ENCODE measurements at places on chromosomes 7 and 10.

- no peak for DNase-seq
These were observed 127.8 kb upstream of the MGMT start for GRCh38 chr10:129339191-129339590.

- peak; percentile 74 for DNase-seq
These were observed 7.0 kb downstream of the CALY start for GRCh38 chr10:133329491-133330202.

DNA sequence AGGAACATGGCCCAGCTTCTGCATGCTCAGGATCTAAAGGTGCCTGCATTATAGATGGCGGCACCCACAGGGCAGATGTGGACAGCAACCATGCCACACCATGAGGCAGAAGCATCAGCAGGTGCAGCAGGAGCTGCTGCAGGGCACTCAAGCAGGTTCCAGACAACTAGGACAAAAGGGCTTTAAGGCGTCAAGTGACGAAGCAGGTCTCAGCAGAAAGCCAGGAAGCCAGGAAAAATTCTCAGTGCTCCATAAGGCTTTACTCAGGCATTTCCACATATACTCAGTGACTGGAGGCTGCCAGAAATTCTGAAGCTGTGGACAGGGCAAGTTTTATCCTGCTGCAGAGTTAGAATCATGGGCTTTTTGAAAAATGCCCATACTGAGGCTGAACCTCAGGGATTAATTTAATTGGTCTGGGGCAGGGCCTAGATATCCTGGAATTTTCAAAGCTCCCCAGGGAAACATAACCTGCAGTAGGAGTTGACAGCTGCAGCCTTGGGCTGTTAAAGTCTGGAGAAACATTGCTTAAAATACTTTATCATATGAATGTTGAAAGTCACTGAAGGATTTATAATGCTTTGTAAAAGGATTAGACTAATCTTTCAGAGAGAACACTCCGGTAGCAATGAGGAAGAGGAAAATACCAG is 68.1 kb upstream of the RNF148 start:
- no peak for DNase-seq

- DNase-seq, result no peak
These were observed 19.4 kb downstream of the MCM10 start for GRCh38 chr10:13180788-13181187.

DNA sequence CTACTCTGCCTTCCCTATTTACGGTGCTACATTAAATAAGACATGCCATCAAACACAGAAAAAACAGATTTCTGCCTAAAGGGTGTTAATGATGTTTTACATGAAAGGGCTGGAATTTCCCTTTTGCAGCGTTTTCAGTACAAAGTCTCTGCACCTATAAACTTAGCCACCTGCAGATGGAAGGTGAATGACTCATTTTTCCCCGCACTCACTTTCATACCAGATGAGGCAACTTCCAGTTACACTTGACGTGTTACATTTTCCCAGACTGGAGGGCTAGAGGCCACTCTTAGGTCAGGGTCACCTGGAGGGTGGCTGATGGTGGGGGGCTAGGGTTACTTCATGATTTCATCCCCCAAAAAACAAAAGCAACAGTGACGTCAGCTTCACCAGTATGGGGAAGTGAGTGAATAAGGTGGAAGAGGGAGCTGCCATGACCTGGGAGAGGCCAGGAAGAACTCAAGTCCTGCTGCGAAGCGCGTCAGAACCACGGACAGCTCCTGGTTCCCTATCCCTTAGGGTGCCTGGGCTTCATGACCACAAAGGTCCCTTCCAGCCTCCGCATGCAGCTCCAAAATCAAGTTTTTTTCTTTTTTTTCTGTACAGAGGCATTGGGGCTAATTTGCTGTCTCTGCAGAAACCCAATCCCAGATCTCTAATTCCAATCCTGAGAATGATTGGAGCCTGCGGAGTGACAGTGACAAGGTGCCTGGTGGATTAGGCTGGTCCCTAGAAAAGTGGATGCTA is 94.0 kb downstream of the ADARB2 start:
- no peak for DNase-seq

GRCh38 chr10:76695069-76695468 is 942.5 kb downstream of the KCNMA1 start:
- no peak for DNase-seq

GRCh38 chr10:112246-112645 is 23.0 kb upstream of the ZMYND11 start:
- DNase-seq, result no peak

DNA sequence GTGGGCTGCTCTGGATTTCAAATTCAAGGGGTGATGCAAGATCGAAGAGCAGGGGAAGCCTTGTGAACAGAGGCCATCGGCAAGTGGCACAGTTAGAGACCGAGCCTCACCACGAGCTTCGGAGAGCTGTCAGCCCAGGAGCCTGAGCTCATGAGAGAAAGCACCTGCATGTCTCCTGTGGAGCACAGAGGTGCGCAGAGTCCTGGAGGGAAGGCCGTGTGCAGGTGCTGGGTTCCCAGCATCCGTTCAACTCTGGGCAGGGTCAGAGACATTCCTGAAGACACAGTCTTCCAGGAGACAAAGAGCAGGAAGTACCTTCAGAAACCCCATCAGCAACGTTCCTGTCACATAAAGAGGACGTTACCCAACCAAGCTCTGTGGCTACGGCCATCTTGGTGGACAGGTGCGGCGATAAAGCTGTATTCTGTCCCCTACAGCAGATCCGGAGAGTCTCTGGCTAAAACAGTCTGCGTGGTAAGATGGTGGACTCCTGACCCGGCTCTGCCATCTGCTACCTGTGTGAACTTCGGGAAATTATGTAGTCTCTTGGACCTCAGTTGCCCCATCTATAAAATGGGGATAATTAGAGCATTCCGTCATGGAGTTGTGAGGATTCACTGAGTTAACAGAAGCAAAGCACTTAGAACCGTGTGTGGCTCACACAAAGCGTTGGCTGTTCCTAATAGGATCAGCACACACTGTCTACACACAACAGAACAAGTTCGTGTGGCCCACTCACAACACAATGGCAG is 40.6 kb downstream of the NOD1 start:
- no peak for DNase-seq

DNA sequence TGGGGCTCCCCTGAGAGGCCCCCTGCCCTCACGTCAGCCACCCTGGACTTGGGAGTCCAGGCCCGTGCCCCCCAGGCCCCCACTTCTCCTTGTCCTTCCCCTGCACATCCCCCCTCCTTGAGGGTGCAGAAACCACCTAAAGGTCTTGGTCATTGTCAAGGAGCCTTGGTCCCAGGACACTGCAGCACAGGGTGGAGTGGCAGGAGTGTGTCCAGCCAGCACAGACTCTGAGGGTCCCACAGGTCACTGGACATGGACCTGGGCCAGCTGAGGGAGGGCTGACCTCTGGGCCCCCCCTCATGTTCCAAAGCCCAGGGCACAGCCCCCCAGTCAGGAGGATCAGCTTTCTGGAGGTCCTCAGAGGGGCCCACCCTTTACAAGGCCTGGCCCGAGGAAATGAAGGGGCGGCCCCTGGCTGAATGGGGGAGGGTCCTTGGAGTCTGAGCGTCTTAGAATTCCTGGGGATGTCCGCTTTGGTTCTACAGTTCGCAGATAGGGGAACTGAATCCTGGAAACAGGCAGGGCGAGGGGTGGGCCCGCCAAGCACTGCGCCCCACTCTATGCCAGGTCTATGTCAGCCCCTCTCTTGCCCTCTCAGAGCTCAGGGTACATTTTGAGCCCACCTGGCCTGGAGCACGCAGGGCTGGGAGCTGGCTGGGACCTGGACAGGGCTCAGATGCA is 54.0 kb downstream of the PWWP2B start:
- DNase-seq, result no peak

Measured in AG04450 (cell line).